ENCODE measurements at places on chromosomes 1 and 21.

GRCh38 chr1:61089338-61089737 is 7.0 kb downstream of the NFIA start:
- H3K27ac ChIP-seq, result no peak overlapping the region
- DNase-seq, result no peak
- peaks cover 3% of the 10 kb centered on the region for H3K36me3 ChIP-seq
- no peaks in the 10 kb centered on the region for H3K27me3 ChIP-seq
- H3K4me1 ChIP-seq, result peaks cover 34% of the 10 kb centered on the region
- H3K4me3 ChIP-seq, result no peak overlapping the region

- no peaks in the 10 kb centered on the region for H3K27me3 ChIP-seq
- no peak overlapping the region for H3K27ac ChIP-seq
- H3K4me1 ChIP-seq, result no peaks in the 10 kb centered on the region
- no peaks in the 10 kb centered on the region for H3K36me3 ChIP-seq
These were observed 139.5 kb downstream of the RGS7 start for GRCh38 chr1:241217516-241217915.

- no peak for DNase-seq
- no peaks in the 10 kb centered on the region for H3K27me3 ChIP-seq
- no peak overlapping the region for H3K4me3 ChIP-seq
- H3K36me3 ChIP-seq, result no peaks in the 10 kb centered on the region
- H3K4me1 ChIP-seq, result no peaks in the 10 kb centered on the region
- no peak overlapping the region for H3K27ac ChIP-seq
These were observed 779.0 kb upstream of the ADGRL4 start for GRCh38 chr1:79785561-79785960.

- no peak overlapping the region for H3K27ac ChIP-seq
- no peaks in the 10 kb centered on the region for H3K4me1 ChIP-seq
- H3K4me3 ChIP-seq, result no peak overlapping the region
- DNase-seq, result peak; percentile 69
These were observed 132.9 kb upstream of the WNT4 start for GRCh38 chr1:22275626-22276395.

- H3K4me1 ChIP-seq, result no peaks in the 10 kb centered on the region
- H3K27me3 ChIP-seq, result no peaks in the 10 kb centered on the region
- DNase-seq, result no peak
- no peak overlapping the region for H3K4me3 ChIP-seq
- H3K27ac ChIP-seq, result no peak overlapping the region
- no peaks in the 10 kb centered on the region for H3K36me3 ChIP-seq
These were observed 15.2 kb upstream of the TRIM45 start for GRCh38 chr1:117136749-117137148.
